ENCODE measurements at places on chromosomes 13 and 19.

DNA sequence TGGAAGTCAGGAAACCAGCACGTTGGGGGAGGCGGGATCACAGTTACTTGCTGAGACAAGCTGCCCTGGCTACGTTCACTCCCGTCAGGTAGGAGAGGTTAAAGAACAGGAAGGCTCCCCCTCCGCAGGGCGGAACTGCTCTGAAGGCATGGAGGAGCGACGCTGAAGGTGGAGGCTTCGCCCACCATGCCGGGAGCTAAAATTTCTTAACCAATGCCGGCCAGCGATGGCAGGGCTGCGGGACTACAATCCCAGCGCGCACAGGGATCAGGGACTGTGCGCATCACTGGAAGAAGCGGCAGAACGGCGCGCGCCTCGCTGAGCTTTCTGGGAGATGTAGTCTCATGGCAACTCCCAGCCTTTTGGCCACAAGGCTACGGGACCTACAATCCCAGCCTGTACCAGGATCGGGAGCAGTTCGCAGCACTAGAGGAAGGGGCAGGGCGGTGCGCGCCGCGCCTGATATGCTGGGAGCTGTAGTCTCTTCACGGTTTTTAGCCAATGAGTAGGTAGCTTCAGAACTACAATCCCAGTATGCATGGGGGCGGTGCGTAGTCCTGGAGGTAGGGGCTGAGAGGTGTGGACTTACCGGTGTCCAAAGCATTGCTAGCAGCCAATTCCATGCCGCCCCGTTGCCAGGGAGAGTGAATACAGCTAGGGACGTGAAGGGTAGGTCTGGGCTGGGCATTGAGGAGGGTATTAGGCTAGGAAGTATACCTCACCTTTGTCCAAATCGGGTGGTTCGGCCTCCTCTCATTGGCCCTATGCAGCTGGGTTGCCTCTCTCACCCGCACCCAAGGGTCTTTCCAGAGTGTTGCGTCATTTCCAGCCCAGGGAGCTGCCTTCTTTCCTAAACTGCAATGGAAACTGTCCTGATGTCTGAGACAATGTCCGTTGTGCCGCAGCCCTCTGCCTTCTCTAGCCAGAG is 12.8 kb upstream of the ZNF682 start:
- DNase-seq, result peak; percentile 41

DNA sequence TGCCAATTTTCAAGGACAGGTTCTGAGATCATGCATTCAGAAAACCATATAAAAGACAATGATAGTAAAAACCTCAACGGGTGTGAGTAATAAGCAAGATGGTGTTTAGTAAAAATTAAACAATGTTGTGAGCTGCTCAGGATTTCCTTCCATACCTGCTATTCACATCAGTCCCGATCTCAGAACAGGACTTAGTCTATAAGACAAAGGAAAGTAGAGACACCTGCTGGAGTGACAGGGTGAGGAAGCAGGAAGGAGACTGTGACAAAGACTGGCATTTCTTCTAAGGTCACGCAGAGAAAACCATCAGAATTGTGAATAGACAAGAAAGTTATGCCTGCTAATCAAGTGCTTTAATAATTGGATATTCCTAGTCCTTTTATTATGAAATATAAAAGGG is 648.0 kb downstream of the DACH1 start:
- no peak for DNase-seq

DNA sequence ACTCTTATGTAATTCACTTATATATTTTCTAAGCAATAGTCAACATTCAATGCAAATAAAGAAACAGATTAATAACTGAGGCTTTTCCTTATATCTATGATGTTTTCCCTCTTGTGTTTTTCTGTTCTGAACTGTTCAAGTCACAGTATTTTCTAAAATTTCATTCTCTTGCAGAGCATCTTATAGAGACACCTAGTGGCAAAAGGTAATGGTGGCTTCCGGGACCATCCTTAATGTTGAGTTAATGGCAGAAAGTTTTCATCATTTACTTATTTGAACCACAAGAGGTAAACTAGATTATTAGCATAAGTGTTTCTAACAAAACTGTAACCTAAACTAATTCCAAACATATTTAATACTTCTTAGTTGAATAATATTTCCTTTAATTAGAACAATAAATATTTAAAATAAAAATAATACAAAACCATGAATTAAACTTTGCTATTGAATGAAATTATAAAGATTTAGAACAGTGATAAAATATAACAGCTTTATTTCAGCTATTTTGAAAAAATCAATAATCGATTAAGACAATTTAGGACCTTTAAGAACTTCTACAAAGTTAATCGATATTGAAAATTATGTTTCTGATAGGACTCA is 1.7 kb upstream of the SLITRK5 start:
- DNase-seq, result no peak

GRCh38 chr13:48043789-48044503 is 6.4 kb downstream of the NUDT15 start:
- no peak for DNase-seq

GRCh38 chr13:110338441-110339101 is 31.5 kb downstream of the COL4A2 start:
- no peak for DNase-seq

- DNase-seq, result peak; percentile 49
These were observed 76.7 kb upstream of the GPR183 start for GRCh38 chr13:99383946-99384345.

GRCh38 chr13:40379794-40380578 is 286.5 kb downstream of the FOXO1 start:
- no peak for DNase-seq

- no peak for DNase-seq
These were observed 29.5 kb downstream of the CRTC1 start for GRCh38 chr19:18712981-18713380.

DNA sequence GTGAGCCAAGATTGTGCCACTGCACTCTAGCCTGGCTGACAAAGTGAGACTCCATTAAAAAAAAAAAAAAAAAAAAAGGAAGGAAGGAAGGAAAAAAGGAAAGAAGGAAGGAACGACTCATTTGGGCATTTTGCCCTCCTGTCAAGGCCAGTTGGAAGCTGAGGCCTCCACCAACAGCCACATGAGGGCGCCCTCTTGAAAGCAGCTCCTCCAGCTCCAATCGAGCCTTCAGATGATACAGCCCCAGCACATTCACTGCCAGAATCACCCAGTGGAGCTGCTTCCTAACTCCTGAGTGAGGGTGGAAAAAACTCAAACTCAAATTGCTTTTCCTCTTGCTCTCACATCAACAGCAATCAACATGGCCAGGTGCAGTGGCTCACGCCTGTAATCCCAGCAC is 40.9 kb downstream of the GNG7 start:
- no peak for DNase-seq

DNA sequence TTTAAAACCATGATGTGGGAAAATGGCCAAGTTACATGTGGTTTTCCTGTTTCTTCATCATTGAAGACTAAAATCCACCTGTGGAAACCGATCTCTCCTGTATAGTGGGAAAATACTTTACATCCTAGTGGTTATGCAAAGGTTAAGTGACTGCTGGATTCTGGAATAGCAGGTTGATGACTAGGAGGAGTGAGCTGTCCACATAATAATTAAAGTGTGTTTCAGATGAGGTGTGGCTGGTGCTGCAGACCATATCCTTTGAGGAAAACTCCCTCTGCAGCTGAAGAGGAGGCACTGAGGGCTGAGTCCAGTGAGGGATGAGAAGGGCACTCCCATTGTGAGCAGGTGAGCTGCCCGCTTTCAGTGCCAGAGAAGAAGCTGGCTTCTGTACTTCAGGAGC is 43.2 kb downstream of the DCLK1 start:
- DNase-seq, result no peak

DNA sequence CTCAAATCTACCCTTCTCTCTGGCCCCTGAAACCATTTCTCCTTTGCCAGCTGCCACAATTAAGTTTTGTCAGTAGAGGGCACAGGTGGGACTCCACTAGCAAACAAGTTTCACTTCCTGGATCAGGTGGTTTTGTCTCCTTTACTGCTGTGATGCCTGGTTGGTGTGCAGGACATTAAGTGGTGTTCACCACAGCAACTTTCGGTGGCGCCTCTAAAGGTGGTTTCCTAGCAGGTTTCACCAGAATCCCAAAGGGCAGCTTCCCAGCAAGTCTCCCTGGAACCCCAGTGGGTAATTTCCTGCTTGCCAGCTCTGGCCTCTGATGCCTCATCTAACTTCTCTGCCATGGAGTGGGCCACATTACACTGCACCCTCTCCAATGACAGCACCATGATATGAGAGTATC is 16.6 kb downstream of the MED4 start:
- no peak for DNase-seq

GRCh38 chr13:105957769-105958438 is 577.6 kb downstream of the EFNB2 start:
- DNase-seq, result no peak

GRCh38 chr13:34148359-34148758 is 330.4 kb downstream of the RFC3 start:
- no peak for DNase-seq

DNA sequence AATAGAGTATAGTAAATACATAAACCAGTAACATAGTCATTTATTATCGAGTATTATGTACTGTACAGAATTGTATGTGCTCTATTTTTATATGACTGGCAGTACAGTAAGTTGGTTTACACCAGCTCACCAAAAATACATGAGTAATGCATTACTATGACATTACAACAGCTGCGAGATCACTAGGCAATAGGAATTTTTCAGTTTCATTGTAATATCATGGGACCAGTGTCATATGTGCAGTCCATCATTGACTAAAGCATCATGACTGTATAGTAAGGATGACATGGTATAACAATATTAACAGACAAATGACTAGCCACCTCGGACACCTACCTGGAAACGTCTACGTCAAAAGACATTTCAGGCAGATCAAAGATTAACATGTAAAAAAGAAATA is 33.6 kb downstream of the ATP7B start:
- DNase-seq, result no peak

DNA sequence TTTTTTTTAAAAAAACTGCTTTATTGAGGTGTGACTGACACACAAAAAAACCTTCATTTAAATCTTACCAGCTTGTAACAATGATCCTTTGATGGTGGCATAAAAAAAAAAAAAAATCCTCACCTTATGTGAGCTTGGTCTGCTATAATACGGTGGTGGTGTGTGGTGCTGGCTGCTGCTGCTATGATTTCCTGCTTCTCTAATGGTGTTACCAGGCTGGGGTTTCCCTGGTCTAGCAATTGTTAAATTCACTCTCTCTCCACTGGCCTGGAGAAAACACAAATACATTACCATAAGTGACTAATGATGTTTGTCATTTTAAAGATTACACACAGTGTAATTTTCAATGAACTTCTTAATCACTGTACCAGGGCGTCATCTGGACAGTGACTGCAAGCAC is 60.6 kb downstream of the LNX2 start:
- DNase-seq, result no peak

- no peak for DNase-seq
These were observed 7.9 kb downstream of the SIPA1L3 start for GRCh38 chr19:37914908-37915307.

DNA sequence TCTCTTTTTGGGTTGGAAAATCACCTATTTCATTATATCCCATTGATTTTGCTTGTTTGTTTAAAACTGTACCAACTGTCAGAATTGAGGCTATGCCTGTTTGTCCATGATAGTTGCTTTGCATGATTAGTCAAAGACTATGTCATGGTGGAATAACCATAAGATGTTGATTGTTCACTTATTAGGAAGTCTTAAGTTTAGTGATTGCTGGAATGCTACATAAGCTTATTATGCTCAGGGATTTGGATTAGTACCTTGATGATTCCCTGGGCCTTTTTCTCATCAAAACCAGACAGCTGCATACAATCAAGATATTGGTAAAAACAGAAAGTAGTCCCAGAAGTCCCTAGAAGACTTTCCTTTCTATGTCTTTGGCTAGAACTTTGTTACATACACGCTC is 954.7 kb downstream of the PCDH9 start:
- DNase-seq, result no peak

DNA sequence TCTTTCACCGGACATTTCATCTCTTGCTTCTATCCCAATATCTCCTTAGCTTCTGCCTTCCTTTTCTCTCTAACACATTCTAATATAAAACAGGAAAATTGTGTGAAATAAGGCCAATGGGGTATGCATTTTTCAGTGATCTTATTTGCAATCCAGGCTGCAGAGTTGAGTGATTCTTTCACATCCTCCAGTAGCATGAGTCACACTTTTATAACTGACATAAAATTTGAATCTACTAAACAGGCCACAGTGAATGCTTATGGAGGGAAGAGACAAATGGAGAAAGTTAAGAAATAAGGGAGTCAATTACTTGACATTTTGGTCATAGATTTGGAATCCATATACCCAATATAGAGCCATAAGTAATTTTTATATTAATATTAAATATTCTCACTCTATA is 1037.0 kb upstream of the SPRY2 start:
- DNase-seq, result no peak

DNA sequence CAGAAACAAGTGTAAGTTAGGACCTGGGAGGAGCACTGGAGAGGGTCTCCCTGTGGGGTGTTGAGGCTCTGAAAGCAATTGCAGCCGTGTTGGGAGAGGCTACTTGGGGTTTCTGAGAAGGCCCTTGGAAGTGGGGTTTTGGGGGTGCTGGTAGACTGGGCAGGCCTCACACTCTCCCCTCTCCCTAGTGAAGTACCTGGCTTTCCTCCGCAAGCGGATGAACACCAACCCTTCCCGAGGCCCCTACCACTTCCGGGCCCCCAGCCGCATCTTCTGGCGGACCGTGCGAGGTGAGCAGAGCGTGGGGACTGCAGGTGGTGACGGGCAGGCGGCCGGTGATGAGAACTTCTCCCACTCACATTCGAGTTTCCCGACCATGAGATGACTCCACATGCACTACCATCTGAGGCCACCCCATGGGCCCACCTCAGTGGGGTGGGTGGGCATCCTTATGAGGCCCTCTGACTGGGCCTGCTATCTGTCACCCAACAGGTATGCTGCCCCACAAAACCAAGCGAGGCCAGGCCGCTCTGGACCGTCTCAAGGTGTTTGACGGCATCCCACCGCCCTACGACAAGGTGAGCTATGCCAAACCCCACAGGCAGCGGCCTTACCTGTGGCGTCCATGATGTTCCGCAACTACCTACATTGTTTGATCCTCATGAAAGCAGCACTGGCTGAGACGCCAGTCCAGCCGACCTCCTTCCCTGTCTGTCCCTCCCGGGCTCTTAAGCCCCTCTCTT is 3.0 kb downstream of the RPL13A start:
- no peak for DNase-seq

- DNase-seq, result no peak
These were observed 11.1 kb downstream of the NAPA start for GRCh38 chr19:47503826-47504150.

- no peak for DNase-seq
These were observed 525.6 kb downstream of the DCT start for GRCh38 chr13:93953841-93954240.

DNA sequence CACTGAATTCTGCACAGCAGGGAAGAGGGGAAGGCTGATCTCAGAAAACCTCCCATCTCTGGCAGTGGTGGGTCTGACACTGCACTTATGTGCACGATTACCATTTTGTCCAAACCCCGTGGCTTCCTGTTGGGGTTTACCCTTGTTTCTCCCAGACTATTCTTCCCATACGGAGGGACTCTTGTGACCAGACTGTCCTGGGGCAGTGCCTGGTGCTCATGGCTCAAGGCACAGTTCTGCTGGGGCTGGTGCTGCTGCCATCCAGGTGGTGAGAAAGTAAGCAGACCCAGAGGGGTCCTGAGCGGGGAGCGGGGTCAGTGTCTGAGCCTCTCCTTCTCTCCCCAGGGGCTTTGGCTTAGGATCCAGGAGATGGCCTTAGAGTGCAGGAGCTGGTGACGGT is 5.1 kb upstream of the SIGLEC9 start:
- no peak for DNase-seq
